MCF 10A (cell line): ENCODE measurements at places on chromosomes 13 and 19.
A peak's percentile ranks its signal among the peaks of the same experiment; 100 is the strongest.

GRCh38 chr13:70960841-70961443 is 852.7 kb upstream of the KLHL1 start:
- no peak overlapping the region for H3K27ac ChIP-seq
- no peaks in the 10 kb centered on the region for H3K36me3 ChIP-seq
- H3K27me3 ChIP-seq: peaks cover 69% of the 10 kb centered on the region
- no peaks in the 10 kb centered on the region for H3K4me1 ChIP-seq

- H3K36me3 ChIP-seq: no peaks in the 10 kb centered on the region
- no peaks in the 10 kb centered on the region for H3K27me3 ChIP-seq
- no peak overlapping the region for H3K4me3 ChIP-seq
- H3K4me1 ChIP-seq: no peaks in the 10 kb centered on the region
These were observed 52.0 kb downstream of the KLF5 start for GRCh38 chr13:73110814-73111213.

- H3K27me3 ChIP-seq: no peaks in the 10 kb centered on the region
- H3K36me3 ChIP-seq: peaks cover 26% of the 10 kb centered on the region
- peak overlapping the region; percentile 35 for H3K27ac ChIP-seq
- DNase-seq: no peak
- H3K4me3 ChIP-seq: peak overlapping the region; percentile 58
These were observed 1.7 kb downstream of the DMPK start for GRCh38 chr19:45780448-45781213.

- DNase-seq: no peak
- no peaks in the 10 kb centered on the region for H3K36me3 ChIP-seq
- H3K27ac ChIP-seq: no peak overlapping the region
- H3K4me1 ChIP-seq: no peaks in the 10 kb centered on the region
These were observed 158.0 kb upstream of the SOX1 start for GRCh38 chr13:111908981-111909380.

DNA sequence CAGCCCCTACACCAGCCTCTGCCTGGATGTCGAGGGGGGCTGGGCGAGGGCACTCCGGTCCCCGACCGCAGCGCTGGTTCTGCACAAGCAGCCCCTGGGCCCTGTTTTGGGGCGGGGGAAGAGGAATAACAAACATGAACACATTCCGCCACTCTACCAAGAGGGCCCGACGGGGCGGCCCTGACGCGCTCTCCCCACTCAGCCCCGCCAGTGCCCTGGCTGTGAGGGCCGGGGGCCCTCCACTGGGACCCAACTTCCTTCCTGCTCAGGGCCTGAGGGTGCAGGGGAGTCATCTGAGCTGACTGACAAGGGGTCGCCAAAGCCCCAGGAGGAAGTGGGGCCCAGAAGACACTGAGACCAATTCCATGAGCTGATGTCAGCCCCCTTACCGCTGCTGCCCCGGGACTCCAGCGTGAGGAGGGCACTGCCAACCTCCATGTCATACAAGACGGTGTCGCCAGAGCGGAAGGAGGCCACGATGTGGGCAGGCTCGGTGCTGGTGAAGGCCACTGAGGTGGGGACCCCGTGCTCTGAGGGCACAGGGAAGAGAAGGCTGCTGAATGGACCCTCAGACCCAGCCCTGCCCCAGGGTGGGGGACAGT is 5.6 kb upstream of the PRKD2 start:
- no peaks in the 10 kb centered on the region for H3K4me1 ChIP-seq
- H3K36me3 ChIP-seq: peaks cover 54% of the 10 kb centered on the region
- no peak for DNase-seq
- no peaks in the 10 kb centered on the region for H3K27me3 ChIP-seq

- peaks cover 47% of the 10 kb centered on the region for H3K36me3 ChIP-seq
- H3K4me1 ChIP-seq: peaks cover 5% of the 10 kb centered on the region
- no peak for DNase-seq
These were observed 13.5 kb downstream of the TFDP1 start for GRCh38 chr13:113598081-113598410.
